ENCODE measurements at places on chromosomes 5 and 9. TPM values are rescaled to one million over a fixed set of nuclear protein-coding genes. Genes with fewer than 3 reads are reported as not detected.
A peak's percentile ranks its signal among the peaks of the same experiment; 100 is the strongest.

FXN gene
- 27.2 TPM for total RNA-seq

DNA sequence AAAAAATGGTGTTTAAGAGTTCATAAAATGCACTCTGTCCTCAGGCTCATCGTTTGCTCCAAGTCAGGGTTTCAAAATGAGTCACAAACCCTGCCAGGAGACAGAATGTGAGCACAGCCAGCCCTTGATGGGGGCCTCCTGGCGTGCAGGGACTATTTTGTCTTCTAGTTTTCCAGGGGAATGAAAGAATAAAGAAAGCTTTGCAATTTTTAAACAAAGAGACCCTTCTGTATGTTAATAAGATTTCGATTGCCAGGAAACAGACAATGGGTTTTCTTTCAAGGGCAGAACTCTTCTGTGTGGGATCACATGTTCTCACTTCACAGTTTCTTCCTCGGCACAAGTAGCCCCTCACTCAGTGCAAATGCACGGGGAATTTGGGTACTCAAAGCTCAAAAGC is 121.4 kb upstream of the C6 start:
- no peak for DNase-seq

GRCh38 chr5:170270293-170271069 is 27.1 kb downstream of the LCP2 start:
- DNase-seq, result no peak

- DNase-seq, result no peak
These were observed 34.7 kb downstream of the PIP5K1B start for GRCh38 chr9:68739621-68740174.

PCDHB4 gene
- not detected for total RNA-seq

PRDM9 gene
- not detected for total RNA-seq

GRCh38 chr5:83723031-83723430 is 2.4 kb upstream of the HAPLN1 start:
- DNase-seq, result no peak

INVS gene
- 15.8 TPM for total RNA-seq

GRCh38 chr5:50887889-50888633 is 221.6 kb downstream of the PARP8 start:
- no peak for DNase-seq

ASPN gene
- not detected for total RNA-seq

DNA sequence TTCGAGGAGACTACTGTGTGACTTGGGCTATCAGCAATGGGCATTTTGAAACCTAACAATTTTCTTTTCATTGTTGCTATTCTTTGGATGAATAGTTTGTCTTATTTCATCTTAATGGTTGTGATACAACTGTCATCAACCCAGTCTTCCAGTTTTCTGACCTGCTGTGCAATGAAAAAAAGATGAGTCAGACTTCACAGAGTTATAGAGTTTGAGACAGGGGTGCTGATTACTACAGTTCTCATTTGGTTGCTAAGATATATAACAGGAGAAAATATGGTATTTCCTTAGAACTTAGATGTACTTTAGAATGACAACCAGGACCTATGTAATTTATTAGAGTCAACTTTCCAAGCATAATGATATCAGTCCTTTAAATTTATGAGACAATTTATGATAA is 564.4 kb upstream of the NUDT12 start:
- no peak for DNase-seq

- no peak for DNase-seq
These were observed 1.1 kb upstream of the GRPEL2 start for GRCh38 chr5:149344151-149344550.

- no peak for DNase-seq
These were observed 160.7 kb upstream of the ACOT12 start for GRCh38 chr5:81554647-81555046.

DNA sequence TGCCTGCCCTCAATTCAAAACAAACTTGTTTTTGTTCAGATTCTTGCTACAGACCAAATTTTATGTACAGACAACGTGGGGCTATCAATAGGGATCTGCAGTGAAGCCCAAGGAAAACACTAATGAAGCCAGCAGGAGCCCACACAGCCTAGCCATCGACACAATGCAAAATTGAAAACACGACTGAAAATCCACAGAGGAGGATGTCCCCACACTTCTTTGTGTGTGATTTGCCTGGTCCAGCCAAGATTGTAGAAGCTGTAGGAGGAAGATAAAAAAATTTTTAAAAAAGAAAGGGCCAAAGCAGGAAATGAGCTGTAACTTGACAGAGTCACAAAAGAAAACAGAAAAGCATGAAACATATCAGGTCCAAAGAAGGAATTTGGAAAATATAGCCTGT is 34.8 kb downstream of the HTR4 start:
- no peak for DNase-seq

- no peak for DNase-seq
These were observed 394.5 kb downstream of the SPATA31D1 start for GRCh38 chr9:82382887-82383616.

DNA sequence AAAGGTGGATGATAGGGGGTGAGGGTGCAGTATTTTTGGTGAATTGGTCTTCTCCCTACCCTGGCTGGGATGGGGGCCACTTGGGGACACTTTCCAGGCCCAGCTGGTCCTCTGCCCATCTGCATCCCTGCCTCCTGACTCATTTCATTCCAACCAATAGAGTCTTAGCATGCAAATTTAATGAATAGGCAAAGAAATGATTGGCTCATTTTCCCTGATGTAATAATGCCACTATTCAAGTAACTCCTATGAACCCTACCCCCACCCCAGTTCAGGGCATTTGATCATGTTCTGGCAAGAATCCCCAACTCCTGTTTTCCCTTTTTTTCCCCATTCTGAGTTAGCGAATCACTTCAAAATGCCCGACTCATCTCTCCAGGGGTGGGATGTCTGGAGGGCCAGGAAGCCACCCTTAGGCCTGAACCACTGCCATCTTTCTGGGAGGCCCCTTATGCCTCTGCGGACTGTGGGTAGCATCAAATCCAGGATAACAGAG is 56.7 kb downstream of the PCDH1 start:
- no peak for DNase-seq

DNA sequence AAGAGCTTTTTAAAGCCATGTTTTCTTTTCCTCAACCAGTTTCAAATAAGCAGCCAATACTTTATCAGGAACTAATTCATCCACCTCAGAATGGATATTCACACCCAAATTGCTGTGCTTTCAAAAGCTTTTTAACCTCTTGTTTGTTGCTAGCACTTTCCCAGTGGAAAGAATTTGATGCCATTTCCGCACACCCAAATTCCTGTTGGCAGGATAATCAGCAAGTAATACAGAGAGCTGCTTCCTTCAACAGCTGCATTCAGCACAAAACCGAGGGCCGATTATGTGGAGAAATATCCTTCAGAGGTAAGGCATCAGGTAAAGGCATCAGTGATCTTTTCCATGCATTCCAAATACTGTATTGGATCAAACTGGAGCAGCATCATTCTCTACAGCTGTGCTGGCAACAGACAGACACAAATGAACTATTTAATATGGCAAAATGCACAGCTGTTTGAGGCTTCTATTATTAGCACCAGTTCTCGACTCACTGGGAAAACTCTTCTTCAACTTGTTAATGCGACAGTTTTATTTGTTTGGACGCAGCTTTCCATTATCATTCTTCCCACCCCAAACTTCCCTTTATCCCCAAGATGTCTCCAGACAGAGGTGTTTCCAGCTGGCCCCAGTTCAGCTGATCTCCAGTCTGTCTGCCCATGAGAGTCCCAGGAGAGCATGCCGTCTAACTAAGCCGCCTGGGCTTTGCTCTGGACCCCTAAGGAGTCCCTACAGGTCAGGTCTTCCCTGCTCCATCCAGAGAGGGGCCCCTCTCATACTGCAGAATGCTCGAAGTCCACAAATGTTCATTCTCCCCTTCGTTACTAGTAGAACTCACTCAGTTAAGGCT is 22.2 kb upstream of the MGAT1 start:
- no peak for DNase-seq

SPEF2 gene
- 9.1 TPM for total RNA-seq

DNA sequence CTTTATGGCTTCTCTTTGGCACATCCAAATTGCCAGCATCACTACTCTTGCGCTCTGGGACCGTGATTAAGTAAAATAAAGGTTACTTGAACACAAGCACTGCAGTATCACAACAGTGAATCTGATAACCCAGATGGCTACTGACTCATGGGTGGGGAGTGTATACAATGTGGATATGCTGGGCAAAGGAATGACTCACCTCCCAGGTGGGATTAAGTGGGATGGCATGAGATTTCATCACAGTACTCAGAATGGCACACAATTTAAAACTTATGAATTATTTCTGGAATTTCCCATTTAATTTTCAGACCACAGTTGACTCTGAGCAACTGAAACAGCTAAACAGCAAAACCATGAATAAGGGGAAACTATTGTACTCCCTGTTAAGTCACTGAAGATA is 4.3 kb downstream of the GFM2 start:
- DNase-seq, result no peak

- DNase-seq, result peak; percentile 86
These were observed at the start of gene NPDC1 for GRCh38 chr9:137046088-137046787. Gene NPDC1, minus strand, starts transcription at chr9:137046177. Its CDS starts 188 bp downstream, at chr9:137045989.

- no peak for DNase-seq
These were observed 179.8 kb upstream of the PLPPR1 start for GRCh38 chr9:100848726-100849125.

F2RL2 gene
- not detected for total RNA-seq

GRCh38 chr5:52010454-52010853 is 627.2 kb downstream of the ISL1 start:
- DNase-seq, result no peak

SPATA31A3 gene
- not detected for total RNA-seq

DNA sequence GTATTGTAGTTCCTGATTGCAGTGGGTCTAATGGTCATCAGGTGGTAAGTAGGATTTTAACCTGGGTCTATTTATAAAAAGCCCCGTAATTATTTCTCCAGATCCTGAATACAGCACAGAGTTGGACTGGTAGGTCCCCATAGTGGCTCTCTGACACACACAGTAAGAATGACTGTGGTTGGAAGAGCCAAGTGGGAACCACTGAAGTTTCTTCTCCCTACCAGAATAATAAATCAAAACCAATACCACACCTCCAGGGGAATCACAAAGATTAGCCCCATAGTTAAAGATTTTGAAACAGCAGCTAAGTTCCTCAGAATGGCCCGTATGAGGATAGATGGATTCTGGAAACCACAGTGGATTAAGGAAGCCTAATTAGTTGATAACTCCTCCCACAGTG is 68.4 kb upstream of the ZFR start:
- no peak for DNase-seq

DNA sequence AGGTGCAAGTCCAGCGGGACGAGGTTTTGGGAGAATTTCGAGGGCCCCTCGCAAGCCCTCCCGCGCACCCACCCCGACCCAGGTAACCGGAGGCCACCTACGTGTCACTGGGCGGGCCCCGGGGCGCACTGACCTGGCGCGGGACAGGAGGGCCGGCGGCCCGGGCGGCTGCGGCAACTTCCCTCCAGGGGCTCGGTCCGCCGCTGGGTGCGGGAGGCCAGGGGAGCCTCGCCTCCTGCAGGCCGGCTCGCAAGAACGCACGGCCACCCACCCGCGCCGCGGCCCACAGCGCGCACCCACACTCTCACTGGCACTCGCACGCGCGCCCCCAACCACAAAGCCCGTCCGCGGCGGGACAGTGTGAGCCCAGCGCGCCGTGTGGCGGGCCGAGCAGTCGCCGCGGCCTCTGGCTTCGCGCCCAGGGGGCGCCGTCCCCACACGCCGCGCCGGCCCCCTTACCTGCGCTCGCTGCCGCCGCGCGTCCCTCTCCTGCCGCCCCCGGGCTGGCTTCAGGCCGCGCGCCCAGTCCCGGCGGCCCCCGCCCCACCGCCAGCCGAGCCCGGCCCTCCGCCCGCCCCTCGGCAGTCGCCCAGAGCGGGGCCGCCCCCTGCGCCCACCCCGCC is 451 bp downstream of the LPAR1 start:
- DNase-seq, result no peak

DNA sequence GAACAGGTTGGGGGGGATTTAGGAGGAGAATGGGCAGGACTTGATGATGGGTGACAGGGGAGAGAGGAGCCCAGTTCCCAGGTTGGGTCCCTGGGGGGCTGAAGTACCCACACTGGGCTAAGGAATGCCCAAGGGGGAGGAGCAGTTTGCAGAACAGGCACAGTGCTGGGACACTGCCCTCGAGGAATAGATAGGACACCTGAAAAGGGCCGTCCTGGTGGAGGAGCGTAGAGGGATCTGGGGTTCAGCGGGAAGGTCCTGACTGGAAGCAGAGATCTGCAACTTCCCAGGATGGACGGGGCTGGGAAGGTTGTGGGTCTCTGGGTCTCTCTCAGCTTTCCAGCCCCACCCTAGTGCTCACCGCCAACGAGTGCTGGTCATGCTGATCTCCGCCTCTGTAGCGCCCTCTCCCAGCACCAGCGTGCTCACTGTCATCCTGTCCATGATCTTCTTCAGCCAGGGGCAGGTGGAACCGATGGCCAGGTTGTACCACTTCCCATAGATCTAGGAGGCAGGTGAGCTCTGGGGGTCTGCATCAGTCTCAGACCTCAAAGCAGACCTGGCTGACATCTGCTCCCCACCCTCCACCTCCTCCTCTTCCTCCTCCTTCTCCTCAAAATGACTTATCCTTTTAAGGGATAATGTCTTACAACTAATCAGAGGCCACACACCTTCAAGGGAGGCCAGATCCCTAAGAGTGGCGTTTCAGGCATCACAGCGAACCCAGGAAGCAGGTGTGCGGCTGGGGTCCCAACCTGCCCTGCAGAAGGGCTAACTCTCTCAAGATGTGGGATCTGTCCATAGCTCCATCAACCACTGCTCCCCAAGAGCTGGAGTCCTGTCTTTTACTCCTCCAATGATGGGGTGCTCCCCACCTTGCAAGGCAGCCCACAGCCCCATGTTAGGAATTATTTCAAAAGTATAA is 1.6 kb downstream of the AMBP start:
- DNase-seq, result no peak

DNA sequence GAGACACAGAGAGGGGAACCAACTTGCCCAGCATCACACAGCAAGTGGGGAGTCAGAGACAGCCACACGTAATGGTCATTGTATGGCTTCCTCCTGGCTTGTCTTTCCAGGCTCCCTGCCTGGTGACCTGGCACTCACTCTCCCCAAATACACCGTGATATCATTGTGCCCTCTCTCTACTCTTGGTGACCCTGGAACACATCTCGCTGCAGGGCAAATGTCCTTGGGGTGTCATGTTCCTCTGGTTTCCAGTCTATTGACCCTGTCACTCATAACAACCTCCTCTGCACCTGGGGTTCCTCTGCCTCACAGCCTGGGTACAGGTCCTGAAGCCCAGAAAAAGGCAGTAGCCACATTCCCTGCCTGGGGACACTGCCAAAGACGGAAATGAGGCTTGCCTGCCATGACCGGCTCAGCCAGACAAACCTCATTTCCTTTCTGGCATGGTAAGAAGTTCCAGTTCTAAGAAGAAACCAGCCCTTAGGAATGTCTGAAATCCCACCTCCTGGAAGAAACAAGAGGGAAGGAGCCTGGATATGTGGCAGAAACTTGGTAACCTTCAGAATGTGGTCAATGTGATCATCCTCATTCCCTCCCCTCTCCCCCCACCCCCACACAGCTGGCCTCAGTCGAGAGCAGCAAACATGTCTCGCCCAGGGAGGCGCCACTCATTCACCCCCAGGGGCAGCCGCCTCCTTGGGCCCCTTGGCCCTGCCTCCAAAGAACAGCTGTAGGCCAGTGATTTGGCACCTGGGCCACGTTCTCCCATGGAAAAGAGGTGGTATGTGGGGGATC is 30.6 kb upstream of the SMU1 start:
- DNase-seq, result no peak
